ENCODE measurements at places on chromosomes 7 and 10.

GRCh38 chr10:58586282-58587245 lies 73.9 kb downstream of the BICC1 start:
- no peak for DNase-seq

GRCh38 chr7:81491573-81491972 lies 278.3 kb downstream of the HGF start:
- DNase-seq, result no peak

GRCh38 chr10:84123362-84123761 lies 15.9 kb upstream of the GHITM start:
- no peak for DNase-seq

DNA sequence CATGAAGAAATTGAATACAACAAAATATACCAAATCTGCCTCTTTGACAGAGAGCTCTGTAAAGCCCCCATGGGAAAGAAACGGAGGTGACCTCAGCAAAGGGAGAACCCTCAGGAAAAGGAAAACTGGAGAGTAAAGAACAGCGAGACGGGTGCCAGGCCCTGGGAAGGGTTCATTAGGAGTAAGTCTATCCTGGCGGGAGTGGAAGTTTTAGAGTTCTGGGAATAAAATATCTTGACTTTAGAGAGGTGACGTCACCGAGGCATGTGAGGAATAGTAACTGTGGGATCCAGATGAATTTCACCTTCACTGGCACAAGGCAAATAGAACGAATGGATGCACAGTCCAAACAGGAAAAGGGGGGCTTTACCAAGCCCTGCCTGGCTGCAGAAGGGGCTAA lies 362.8 kb upstream of the IGFBP3 start:
- DNase-seq, result no peak

GRCh38 chr7:144787127-144787526 lies 48.7 kb downstream of the TPK1 start:
- no peak for DNase-seq

DNA sequence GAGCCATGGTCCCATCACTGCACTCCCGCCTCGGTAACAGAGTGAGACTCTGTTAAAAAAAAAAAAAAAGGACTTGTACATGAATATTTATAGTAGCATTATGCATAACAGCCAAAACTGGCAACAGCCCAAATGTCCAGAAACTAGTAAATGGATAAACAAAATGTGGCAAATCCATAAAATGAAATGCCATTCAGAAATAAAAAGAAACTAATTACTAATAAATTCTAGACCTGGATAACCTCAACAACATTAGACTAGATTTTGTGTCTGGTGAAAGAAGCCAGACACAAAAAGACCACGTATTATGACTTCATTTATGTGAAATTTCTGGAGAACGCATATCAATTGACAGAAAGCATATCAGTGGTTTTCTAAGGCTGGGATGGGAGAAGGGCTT lies 74.5 kb downstream of the HPSE2 start:
- DNase-seq, result no peak

DNA sequence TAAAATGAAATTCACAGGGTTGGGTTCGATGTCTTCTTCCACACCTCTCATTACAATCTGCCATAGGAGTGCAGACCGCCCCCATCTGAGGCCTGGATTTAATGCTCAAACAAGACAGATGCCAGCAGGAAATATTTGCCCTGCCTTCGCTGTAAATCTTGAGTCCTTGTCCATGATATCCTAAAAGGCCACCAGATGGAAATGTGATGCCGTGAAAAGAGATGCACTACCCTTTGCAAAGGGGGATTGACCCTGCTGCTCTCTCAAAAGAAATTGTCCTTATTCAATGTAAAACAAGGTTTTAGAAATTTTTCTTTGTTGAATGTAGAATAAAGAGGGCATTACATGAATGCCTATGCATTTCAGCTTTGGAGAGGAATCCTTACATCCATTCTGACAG lies 37.5 kb downstream of the AGAP4 start:
- no peak for DNase-seq

DNA sequence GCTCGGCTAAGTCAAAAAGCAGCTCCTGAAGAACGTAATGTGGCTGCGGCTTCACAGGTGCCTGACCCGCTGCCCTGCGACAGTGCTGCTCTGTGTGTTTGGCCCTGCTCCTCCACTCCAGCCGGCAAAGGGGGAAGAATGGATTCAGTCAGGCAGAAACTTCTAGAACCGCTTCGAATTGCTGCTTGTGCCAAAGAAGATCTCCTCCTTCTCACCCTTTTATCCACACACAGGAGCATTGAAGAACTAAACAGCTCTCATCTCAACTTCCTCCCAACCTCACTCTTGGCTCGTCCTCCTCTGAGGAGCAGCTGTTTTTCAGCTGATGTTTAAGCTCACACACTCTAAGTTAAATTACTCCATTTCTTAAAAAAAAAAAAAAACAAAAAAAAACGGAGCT lies 651.4 kb downstream of the INHBA start:
- DNase-seq, result no peak

DNA sequence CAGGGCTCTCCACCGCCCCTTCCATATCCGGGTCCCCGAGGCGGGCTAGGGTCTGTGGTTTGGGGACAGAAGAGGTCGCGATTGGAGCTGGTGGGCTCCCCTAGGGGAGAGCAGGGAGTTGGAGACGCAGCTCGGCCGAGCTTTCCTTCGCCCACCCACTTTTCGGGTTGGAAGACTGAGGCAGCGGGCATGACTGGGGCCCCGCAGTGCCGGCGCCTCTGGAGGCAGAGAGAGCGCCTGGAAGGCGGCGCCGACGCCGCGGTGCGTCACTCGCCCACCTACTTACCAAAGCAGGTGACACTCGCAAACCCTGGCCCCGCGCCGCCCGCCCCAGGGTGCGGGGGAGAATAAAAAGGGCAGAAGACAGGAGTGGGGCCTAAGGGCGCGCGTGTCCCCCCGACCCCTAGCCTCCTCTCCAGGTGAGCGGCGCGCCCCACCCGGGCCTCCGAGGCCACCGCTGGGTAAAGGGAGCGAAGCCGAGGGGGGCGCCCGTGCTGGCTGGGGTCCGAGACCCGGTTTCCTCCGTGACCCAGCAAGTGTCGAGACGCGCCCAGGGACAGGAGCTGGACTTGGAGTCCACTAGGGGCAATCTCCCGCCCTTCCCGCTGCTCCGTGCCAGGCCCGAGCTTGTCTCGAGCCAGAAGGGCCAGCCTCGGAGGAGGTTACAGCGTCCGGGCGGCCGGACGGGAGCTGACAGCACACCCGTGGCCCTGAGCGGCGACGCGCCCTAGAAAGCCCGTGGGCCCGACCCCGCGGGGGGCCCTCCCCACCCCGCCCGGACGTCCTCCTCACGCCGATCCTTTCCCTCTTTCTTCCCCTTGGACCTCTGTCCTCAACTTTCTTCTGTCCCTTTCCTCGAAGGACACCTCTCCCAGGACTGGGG lies 34.4 kb upstream of the GRID1 start:
- DNase-seq, result no peak

DNA sequence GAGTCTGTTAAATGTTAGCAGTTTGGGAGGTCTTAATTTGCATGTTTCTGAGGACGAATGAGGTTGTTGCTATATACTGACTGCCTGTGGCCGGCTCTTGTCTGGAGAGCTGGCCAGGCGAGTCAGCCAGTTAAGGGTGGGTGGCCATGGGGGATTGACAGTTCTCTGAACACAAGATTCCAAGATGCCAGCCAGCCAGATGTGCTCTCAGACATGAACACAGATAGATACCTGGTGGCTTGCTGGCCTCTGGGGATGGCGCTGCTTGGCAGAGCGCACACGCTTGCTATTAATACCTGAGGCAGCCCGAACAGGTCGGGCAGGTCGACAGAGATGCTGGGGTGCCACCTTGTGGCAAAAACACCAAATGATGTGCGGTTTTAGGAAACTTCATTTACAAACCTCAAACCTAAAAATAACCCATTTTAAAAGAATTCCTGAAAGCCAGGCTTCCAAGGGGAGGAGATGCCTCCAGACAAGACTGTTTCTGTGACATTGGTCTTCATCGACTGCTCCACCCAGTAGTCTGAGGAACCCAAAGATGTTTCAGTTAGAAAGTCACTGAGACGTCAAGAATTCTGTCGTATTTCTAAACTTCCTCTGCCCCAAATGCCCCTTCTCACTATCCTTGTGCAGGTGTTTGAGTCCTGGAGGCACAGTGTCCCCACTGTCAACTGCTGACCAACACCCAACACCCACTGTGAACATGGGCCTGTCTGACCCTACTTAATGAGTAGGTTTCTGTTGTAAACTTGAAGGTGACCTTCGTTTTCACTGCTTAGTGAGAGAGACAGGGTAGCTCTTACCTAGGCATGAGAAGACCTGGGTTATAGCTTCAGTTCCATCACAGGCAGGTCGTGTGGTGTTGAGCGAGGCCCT lies 123.4 kb downstream of the NT5C2 start:
- DNase-seq, result no peak

GRCh38 chr10:6840201-6840691 lies 260.2 kb upstream of the PRKCQ start:
- DNase-seq, result no peak

DNA sequence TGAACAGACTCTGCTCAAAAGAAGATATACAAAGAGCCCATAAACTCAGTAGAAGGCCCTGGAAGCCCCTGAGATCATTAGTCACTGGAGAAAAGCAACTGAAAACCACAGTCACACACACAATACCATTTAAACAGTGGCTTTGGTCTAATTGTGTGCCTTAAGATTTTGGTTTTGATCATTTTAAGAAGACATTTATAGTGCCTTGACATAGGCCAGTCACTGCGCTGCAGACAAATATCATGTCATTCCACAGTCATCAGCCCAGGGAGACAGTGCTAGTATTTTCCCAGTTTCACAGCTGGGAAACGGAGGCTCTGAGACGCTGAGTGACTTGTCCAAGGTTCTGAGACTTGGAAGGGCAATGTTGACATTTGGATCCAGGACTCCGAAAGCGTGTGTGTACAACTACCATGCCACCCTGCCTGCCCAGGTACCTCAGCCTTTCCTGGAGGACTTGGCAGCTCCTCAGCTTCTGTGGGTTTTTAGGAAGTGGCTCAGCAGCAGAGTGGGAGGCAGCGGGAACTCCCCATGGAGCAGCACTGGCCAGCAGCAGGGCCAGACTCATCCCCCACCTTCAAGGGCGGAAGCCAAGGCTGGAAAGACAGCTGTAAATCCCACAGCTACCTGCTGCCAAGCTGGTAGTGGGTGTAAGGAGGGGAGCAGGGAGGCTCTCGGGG lies 173.9 kb downstream of the WDR11 start:
- no peak for DNase-seq

GRCh38 chr7:140475747-140476333 lies 3.5 kb downstream of the MKRN1 start:
- no peak for DNase-seq

- DNase-seq, result no peak
Measured at GRCh38 chr10:103397191-103397825, 882 bp downstream of the PDCD11 start.

DNA sequence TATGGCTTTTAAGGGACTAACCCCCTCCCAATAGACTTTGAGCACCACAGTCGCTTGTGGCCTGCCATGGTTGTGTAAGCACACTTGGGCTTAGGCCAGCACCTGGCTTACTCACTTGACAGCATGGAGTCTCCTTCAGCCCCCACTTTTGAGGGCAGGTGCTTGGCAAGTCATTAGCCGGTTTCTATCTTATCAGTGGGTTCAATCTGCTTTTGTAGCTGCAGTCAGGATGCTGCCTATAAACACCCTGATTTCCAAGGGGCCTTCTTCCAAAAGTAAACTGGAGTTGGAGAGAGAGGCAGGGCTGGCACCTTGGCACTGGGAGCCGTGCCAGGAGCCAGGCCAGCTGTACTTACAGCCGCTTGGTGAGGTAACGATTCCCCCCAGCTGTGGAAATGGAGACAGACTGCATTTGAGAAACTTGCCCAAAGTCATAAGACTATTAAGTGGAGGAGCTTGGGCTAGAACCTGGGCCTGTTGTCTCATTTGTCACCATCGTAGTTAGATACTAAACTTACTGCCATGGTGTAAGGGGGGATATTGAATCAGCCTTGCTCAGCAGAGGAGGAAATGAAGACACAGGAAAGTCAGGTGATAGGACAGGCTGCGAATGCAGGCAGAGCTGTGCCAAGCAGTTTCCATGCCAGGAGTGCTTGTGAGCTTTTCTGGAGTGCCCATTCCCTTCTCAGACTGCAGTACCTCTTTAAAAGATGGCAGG lies 92.2 kb upstream of the EFCAB10 start:
- peak; percentile 20 for DNase-seq

DNA sequence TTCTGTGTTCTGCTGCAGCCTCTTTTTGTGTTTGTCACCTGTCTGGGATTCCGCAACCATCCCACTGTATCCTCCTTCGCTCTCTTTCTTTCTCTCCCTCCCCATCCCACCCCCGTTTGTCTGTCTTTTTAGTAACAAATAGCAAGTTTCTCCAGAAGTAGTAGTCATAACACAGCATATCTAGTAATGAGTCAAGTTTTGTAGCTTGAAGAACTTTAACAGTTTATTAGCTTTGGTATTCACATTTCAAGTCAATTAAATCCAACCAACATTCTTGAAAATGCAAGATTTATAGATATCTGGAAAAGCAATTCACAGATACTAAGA lies 154.1 kb upstream of the MTPN start:
- no peak for DNase-seq

DNA sequence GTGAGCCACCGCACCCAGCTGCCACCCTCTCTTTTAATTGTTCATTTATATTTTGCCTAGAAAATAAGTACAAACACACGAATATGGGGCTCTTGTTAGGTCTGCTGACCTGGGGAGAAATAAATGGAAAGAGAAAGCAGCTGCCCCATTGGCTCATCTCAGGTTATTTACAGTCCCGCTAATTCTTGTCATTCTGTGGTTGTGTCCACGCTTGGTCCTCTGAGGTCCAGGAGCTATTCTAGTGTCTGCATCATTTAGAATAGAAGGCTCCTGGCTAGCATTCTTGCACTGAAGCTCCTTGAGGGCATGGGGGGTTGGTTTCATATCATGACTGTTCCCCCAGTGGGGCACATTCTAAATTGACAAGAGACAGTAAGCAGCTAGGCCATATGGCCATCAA lies 128.5 kb downstream of the TACC2 start:
- DNase-seq, result no peak

- no peak for DNase-seq
Measured at GRCh38 chr10:17910125-17910789, 41.5 kb upstream of the SLC39A12 start.

- no peak for DNase-seq
Measured at GRCh38 chr10:31679936-31680335, 248.7 kb downstream of the ARHGAP12 start.

GRCh38 chr7:73530800-73531199 lies 8.7 kb upstream of the BAZ1B start:
- no peak for DNase-seq

- DNase-seq, result no peak
Measured at GRCh38 chr7:11951909-11952308, 119.9 kb upstream of the THSD7A start.

GRCh38 chr10:61024856-61025201 lies 80.8 kb upstream of the RHOBTB1 start:
- no peak for DNase-seq
